Thyroid gland (tissue), 4 donors: ENCODE measurements at places on chromosomes 4 and X. TPM values are rescaled to one million over a fixed set of nuclear protein-coding genes. Genes with fewer than 3 reads are reported as not detected.

CXXC4 gene
- total RNA-seq, result 5.2 TPM

NFXL1 gene
- 17.3 TPM for total RNA-seq

TEX13D gene
- not detected for total RNA-seq

CSN1S1 gene
- total RNA-seq, result not detected

PLAC1 gene
- not detected for total RNA-seq

TRIM2 gene
- 146 TPM for total RNA-seq

AFM gene
- total RNA-seq, result not detected
